CD8-positive, alpha-beta memory T cell (primary cell): ENCODE measurements at places on chromosomes 7 and 10.

DNA sequence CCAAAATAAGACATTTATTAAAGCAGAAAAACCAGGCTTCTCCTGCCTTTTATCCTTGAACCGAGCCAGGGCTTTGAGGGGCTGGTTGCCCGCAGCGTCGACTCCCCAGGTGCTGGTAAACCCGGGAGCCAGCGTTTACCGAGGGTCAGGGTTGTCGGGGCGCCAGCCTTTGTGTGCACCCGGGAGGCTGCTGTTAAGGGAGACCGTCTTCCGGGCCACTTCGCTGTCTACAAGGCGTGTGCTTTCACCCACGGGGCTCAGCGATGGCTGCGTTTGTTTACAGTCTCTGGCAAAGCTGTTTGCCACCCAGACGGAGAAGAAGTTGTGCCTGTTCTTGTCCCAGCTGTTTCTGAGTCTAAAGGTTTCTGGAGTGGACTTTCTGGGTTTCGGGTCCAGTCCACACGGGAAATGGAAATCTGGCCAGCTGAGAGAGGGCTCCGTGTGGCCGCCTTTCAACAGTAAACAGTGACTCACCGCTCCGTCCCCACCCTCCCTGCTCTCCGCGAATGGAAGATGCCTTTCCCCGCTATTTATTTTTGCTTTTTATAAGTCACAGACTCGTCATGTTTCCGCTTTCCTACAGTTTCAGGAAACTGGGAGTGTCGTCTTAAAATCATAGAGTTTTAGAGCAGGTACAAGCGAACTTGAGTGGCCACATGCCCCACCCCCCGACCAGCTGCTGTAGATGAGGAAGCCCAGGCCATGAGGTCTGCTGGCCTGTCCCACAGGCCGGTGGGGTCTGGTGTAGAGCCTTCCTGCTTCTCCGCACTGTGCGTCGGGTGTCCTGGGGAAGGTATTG lies 2.2 kb downstream of the MAFK start:
- DNase-seq, result peak; percentile 37

GRCh38 chr10:1654811-1655356 lies 82.4 kb downstream of the ADARB2 start:
- DNase-seq, result no peak

GRCh38 chr7:18648849-18649758 lies 153.6 kb downstream of the HDAC9 start:
- DNase-seq, result no peak

- no peak for DNase-seq
Measured at GRCh38 chr10:47152861-47153349, 147.1 kb upstream of the GDF10 start.

- no peak for DNase-seq
Measured at GRCh38 chr10:6840766-6841165, 260.7 kb upstream of the PRKCQ start.

GRCh38 chr10:69953851-69954250 lies 98.8 kb upstream of the MACROH2A2 start:
- DNase-seq, result no peak

GRCh38 chr7:142345811-142346210 lies 88.0 kb upstream of the PRSS58 start:
- DNase-seq, result peak; percentile 28

GRCh38 chr7:47885309-47885986 lies 62.8 kb downstream of the PKD1L1 start:
- DNase-seq, result no peak

DNA sequence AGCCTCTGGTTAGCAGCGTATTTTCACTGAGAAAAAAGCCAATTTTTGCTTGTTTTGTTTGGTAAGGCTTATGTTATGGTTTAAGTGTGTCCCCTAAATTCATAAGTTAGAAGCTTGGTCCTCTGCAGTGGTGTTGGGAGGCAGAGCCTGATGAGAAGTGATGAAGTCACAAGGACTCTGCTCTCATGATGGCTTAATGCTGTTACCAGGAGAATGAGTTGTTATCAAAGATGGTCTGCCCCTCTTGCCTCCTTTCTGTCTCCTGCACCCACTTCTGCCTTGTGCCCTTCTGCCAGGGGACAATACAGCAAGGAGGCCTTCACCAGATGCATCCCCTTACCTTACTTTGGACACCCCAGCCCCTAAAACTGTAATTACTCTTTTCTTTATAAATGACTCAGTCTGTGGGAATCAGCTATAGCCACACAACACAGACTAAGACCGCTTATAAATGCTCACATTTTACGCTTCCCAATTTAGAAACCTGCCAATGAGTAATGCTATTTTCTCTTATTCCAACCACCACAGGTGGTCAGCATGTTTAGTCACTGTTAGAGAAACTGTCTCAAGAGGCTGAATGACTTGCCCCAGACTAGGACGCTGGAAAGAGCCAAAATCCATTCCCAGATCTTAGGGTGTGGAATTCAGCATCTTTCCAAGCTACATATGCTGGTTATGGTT lies 6.1 kb upstream of the PKD1L1 start:
- no peak for DNase-seq

GRCh38 chr7:90958647-90959046 lies 305.6 kb upstream of the FZD1 start:
- DNase-seq, result no peak

DNA sequence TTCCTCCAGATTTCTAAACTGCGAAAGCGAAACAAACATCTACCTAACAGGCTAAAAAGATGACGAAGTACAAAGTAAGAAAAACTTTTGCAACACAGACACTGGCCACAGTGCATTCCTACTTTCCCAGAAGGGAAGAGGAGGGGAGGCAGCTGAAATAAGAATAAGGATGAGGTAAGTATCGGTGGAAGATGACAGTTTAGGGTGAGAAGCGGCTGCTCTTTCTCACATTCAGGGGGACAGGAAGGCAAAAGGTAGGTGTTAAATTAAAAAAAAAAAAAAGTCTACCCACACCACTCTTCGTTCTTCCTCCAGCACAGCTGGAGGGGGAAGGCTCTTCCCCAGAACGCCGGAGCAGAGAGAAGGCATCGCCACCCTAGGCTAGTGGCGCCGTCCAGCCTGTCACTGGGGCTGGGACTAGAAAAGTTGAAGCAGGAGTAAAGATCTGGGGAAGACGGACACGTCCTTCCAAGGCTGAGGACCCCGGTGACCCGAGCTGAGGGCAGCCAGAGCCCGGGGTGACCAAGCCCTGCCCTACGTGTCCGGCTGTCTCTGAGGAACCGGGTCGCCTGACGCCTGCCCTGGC lies 846 bp downstream of the DNAJC1 start:
- peak; percentile 70 for DNase-seq

- no peak for DNase-seq
Measured at GRCh38 chr10:72542396-72542815, 83.5 kb downstream of the MICU1 start.

GRCh38 chr10:125038637-125039036 lies 96.7 kb downstream of the ZRANB1 start:
- no peak for DNase-seq

GRCh38 chr10:125783408-125783807 lies 7.8 kb upstream of the MMP21 start:
- no peak for DNase-seq

DNA sequence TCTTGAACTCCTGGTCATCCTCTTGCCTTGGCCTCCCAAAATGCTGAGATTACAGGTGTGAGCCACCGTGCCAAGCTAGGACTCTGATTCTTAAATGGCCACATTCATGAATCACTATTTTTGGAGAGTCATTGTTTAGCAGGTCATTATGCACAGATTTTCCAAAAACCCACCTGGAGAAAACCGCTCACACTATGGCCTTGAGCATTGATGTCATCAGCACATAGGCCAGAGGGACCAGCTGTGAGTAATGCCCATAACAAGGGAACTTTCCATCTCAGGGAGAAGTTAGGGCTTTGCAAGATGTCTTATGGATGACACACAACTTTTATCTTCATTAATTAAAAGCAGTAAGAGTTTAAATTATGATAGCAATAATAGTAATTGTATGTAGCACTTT lies 86.4 kb upstream of the KIF5B start:
- DNase-seq, result no peak

GRCh38 chr7:116515584-116515983 lies 9.3 kb upstream of the CAV1 start:
- no peak for DNase-seq

DNA sequence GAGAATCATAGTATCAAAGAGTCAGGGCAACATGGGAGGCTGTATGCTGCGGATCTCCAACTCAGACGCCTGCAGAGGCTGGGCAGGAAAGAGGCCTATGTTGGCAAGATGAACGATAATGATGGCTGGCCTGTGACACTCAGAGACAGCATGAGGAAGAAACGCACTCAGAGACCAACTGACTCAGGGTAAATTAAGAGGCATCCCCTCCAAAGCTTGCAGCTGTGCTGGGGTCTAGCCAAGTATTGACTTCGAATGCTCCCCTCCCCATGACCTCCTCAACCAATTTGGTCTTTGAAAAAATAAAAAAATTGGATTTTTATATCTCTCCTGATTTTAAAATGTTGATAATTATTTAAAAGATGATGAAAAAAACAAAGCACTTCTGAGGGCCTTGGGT lies 718.9 kb downstream of the GRID1 start:
- DNase-seq, result no peak

- no peak for DNase-seq
Measured at GRCh38 chr7:151261529-151261928, 13.0 kb upstream of the SMARCD3 start.

- DNase-seq, result no peak
Measured at GRCh38 chr7:25249772-25250171, 21.5 kb upstream of the NPVF start.

- peak; percentile 9 for DNase-seq
Measured at GRCh38 chr7:74092964-74093471, 9.4 kb downstream of the LIMK1 start.

GRCh38 chr7:86485827-86486226 lies 157.9 kb upstream of the GRM3 start:
- DNase-seq, result no peak

- no peak for DNase-seq
Measured at GRCh38 chr7:132740176-132740575, 163.9 kb upstream of the PLXNA4 start.

DNA sequence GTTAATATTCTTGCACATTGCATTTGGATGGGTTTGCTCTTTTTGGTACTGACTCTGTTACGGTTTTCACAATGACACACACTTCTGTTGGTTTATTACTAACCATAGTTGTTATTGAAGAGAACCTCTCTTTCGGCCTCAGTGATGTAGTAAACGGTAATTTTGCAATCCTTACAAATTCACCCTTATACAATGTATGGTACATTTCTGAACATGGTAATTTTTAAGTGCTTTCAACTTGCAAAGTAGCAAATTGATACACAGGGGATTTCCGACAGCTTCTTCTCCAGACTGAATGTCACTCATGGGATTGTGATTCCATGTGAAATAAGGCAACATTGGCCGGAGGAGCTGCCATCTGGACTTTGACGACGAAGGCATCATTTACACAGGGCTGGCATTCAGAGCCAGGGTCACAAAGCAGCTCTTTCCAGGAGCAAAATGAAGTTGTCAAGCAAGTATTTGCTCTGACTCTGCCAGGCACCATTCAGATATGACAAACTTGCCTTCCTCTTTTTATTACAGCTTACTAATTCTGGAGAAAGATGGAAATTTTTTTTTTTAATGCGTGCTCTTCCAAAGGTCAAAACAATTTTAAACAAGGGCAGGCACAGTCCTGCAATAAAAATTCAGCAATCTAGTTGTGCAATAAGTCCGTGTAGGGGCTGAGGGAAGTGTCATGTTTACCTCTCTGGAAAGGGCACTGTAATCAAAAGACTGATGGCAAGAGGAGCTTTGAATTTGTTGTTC lies 711.5 kb upstream of the C7orf33 start:
- no peak for DNase-seq

DNA sequence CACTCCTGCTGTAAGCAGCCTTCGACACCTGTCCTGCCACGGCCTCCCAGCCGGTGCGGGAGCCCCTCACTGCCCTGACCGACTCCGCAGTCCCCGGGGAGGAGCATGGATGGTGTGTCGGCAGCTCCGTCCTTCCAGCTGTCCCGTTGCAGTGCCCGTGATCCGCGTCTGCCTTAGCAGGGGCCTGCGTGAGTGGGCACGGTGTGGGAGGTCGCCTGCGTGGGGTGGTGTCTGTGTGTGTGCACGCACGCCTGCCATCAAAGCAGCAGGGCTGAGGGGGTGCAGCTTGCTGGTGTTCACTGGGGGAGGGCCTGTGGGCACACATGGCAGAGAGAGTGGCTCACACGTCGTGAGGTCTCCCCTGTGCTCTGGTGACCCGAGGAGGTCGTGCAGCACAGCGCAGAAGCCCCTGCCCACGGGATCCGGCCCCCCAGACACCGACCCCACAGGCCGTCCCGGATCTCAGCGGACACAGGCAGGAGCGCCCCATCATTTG lies 10.3 kb downstream of the MAFK start:
- no peak for DNase-seq

GRCh38 chr7:7035851-7036250 lies 146.5 kb upstream of the C1GALT1 start:
- DNase-seq, result no peak

- no peak for DNase-seq
Measured at GRCh38 chr10:96632974-96633710, 46.3 kb upstream of the TM9SF3 start.

- DNase-seq, result no peak
Measured at GRCh38 chr10:133123746-133124356, 36.1 kb downstream of the ADGRA1 start.

DNA sequence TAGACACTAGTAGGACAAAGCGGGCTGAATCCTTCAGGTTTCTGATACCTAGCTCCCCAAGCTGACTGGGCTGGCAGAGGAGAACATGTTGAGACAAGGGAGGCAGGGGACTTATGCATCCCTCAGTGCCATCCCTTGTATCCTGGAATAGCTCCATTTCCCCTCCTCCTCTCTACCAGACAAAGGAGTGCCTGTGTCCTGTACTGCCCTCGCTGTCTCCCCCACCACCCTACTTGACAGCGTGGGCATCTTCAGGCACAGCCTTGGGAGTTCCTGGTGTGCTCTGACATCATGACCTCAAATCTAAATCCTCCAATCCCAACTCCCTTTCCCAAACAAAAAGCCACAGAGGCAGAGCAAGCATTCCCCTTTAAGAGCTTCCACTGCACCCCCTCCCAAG lies 9.0 kb downstream of the SFXN3 start:
- no peak for DNase-seq

- DNase-seq, result no peak
Measured at GRCh38 chr10:7133278-7133677, 277.6 kb downstream of the SFMBT2 start.

- no peak for DNase-seq
Measured at GRCh38 chr7:47078241-47078640, 503.7 kb downstream of the TNS3 start.

GRCh38 chr10:77034240-77034639 lies 603.4 kb downstream of the KCNMA1 start:
- DNase-seq, result no peak

DNA sequence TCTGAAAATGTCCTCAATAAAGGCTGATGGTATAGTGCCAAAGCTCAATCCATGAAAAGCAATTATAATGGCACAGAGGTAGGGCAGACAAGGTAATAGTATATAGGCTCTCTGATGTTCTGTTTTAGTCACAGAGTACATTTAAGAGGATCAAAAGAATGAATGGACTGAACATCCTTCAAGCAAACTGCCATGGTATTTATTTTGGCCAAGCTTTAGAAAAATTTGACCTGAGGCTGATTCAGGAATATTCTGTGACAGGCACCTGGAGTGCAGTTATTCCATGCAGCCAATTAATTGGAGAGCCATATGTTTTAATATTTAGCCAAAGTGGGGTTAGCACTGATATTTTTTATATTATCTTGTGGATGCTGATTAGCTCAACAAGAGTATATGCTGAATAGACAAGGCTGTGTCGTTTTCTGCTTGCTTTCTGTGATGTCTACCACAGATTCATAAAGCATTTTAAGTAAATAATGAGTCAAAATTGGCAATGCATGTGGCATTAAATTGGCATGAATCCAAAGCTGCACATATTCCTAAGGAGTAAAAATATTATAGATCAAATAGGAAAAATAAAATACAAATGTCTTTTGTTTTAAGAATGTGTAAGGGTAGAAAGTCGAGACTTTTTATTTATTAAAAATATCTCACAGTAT lies 177.4 kb downstream of the PCLO start:
- DNase-seq, result no peak
